Stimulated activated CD8-positive, alpha-beta memory T cell treated with anti-CD3 and anti-CD28 coated beads, Interleukin-4, amount 100 ng/mL, for 4 hours (primary cell): ENCODE measurements at places on chromosomes 13 and 19.
A peak's percentile ranks its signal among the peaks of the same experiment; 100 is the strongest.

DNA sequence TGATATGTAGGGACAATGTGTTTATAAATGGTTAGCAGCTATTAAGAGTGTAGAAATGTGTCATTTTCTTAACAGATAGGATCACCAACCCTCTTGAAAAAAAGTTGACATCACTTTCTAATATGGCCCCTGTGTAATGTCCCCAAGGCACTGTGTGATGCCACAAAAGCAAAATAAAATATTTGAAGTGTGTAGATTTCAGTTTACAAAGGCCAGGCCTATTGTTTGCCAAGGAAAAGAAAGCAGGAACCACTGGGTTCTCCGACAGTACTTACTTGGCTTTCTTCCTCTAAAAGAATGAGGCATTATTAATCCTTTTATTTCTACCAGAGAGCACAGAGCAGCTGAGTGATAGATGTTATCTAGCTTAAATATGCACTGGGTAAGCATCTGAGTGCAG, 10.5 kb upstream of the GJA3 start:
- no peak for DNase-seq

GRCh38 chr19:791007-791566, 6.2 kb upstream of the PTBP1 start:
- no peak for DNase-seq

DNA sequence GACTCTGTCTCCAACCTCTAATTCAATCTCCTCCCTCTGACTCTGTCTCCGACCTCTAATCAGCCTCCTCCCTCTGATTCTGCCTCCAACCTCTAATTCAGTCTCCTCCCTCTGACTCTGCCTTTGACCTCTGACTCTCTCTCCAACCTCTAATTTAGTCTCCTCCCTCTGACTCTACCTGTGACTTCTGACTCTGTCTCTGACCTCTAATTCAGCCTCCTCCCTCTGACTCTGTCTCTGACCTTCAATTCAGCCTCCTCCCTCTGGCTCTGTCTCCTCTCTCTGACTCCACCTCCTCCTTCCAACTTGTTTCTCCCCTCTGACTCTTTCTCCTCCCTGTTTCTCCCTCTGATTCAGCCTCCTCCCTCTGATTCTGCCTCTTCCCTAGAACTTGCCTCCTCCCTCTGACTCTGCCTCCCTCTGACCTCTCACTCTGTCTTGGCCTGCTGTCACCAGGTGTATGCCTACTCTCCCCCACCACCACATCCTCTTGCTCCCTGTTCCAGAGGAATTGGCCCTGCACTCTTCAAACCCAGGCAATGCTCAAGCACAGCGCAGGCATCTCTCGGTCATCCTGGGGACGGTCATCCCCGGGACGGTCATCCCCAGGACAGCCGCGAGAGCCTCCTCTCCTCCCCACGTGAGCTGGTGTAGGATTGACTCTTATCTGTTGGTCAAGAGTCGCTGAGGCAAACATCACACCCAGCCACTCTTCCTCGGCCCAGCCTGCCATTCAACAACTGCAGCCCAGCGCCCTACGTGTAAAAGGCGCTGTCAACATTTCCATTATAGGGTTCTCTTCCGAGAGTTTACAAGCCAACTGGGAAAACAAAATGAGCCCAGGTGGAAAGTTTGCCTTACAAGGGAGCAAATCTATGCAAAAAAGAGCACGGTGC, 60.2 kb downstream of the ZIC5 start:
- DNase-seq = no peak

GRCh38 chr19:4284176-4284958, 5.3 kb downstream of the SHD start:
- DNase-seq = no peak

- no peak for DNase-seq
These were observed 53.0 kb upstream of the CSNK1A1L start for GRCh38 chr13:37158481-37158880.

GRCh38 chr13:29254626-29255370, 340.7 kb downstream of the SLC7A1 start:
- DNase-seq = no peak

DNA sequence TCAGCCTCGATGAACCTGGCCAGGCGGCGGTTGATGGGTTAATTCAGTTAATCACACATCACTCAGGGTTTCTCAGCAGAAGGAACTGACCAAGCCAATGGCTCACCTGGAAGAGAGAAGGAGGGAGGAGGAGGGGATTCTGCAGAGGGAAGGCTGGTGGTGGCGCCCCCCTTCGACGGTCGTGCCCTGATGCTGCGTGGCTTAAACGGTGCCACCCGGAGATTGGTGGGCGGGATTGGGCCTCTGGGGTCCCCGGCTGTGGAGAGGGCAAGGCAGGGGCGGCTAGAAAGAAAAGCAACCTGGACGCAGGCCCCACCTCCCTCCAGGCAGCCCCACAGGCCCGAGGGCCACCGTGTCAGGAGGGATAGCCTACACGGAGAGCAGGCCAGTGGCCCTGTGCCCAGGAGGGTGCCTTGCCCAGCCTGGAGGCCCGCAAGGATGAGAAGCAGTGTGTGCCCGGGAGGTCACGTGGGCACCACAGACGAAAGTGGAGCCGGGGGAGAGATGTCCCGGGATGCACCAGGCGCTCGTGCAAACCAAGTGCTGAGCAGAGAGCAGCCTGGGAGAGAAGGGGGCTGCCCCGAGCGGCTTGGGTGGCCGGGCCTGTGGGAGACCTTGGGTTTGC, 16.0 kb downstream of the CSNK1G2 start:
- DNase-seq = no peak

DNA sequence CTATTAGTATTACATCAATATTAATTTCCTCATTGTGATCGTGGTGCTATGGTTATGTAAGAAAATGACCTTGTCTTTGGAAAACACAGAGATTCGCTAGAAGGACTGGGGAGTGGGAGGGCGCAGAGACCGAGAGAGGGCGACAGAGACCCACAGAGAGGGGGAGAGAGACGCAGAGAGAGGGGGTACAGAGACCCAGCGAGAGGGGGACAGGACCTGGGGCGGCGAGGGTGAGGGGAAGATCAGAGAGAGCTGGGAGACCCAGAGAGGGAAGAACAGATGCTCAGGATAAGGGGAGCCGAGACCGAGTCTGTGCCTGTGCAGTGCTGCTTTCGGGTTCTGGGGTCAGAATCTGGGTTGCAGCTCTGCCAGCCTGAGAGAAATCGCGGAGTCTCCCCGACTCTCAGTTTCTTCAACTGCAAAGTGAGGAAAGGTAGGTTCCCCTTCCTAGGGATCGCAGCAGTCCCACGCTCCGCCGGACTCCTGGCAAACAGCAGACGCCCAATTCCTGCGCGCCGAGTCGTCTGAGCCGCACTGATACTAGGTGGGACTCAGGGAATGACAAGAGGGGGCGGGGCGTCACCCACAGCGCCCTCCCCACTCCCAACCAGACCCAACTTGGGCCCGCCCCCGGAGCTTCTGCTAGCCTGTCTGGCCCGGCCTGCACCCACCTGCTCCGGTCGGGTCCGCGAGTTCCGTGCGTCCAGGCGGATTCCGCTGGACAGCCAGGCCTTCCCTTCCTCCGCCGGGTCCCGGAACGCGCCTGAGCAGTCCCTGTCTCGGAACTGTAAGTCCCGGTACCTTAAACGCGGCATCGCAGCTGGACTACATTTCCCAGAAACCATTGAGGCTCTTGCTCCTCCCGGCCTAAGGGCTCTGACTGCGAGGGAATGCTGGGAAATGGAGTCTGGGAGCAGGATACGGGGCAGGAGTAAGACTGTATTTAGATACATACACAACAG, 15.3 kb downstream of the IZUMO2 start:
- peak; percentile 47 for DNase-seq

DNA sequence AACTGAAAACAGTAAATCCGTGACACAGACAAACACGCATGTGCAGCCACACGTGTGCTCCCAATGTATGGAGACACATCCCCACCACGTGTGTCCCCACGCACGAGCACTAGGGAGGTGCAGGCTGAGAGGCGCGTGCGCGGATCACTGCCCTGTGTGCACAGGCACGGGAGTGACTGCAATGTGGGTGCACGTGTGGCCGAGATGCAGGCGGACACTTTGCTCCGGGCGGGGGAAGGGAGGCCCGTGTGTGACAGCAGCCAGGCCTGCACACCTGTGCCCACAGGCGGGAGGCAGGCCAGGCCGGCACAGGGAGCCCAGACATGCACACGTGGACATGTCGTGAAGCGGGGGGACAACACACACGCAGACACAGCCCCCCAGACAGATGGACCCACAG, 77.0 kb downstream of the PTPRS start:
- no peak for DNase-seq

- no peak for DNase-seq
These were observed 26.9 kb downstream of the SIPA1L3 start for GRCh38 chr19:37933937-37934358.

DNA sequence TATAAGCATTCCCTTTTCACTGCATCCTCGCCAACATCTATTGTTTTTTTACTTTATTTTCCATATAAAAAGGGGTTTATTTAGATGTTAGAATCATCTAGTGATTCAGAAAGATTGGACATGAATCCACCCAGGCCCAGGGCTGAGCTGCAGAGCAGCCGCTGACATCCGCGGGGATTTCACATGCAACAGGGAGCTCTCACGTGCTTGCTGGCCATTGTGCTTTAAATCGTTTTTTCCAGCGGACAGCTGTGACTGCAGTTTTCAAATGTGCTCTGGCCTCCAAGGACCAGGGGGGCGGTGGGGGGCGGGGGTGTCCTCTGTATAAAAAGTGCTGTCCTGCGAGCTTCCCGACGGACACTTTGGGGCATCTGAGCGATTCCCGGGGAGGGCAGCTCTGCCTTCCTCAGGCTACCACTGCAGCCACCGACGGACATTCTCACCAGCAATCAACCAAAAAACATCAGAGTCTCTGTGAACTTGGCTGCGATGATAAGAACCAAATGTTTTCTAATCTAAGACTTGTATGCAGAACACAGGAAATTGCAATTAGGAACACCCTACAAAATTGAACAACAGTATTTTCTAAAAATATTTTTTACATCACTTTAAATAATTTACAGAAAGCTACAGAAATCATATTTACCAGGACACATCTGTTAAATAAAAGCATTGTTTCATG, 12.6 kb downstream of the RB1 start:
- no peak for DNase-seq

DNA sequence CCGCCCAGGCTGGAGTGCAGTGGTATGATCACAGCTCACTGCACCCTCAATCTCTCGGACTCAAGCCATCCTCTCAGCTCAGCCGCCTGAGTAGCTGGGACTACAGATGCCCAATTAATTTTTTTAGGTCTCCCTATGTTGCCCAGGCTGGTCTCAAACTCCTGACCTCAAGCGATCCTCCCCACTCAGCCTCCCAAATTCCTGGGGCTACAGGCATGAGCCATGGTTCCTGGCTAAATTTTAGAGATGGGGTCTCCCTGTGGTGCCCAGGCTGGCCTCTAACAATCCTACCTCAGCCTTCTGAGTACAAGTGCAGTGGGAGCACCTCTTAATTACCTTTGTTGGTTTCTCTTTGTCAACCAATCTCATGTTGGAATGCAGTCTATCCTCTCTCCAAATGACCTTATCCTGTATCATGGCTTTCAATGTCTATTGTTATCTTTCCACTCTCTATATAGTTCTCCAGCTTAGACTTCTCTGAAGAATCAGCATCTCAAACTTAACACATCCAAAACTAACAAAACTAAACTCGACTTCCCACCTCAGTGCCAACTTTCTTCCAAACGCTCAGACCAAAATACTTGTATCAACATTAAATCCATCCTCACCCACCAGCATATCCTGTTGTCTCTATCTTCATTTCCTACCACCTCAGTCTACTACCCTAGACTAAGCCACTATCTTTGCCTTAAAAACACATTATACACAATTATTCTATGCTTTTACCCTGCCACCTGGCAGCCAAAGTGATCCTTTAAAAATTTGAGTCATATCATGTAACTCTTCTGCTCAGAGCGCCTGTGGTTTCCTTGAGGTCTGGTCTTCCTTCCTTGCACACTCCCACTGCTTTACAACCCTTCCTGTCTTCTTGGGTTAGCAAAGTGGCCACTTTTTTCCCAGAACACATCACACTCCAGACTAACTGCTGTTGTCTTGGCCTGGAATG, 6.7 kb downstream of the TPT1 start:
- peak; percentile 10 for DNase-seq

GRCh38 chr19:44303976-44304568, 753 bp downstream of the ZNF235 start:
- no peak for DNase-seq

DNA sequence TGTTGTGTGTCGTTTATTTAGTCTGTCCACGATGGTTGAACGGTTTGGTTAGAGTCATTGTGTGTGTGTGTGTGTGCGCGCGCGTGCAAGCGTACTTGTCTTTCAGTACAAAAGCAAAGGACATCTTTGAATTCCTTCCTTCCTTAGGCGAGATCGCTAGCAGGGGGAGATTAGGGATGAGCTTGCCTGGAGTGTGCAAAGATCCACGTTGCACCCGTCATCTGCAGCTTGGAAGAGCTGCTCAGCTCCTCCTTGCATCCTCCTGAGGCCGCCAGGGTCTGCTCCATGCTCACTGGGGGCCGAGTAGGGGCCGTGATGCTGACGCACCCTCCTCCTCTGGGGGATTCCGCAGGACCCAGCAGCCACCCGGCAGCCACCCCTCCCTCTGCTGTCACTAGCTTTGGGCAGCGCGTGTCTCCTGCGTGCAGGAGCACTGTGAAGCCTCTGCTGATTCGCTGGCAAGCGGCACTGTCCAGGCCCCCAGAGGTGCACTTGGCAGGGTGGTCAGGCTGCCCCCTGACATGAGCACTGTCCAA, 137.3 kb downstream of the KDM4B start:
- DNase-seq = no peak

DNA sequence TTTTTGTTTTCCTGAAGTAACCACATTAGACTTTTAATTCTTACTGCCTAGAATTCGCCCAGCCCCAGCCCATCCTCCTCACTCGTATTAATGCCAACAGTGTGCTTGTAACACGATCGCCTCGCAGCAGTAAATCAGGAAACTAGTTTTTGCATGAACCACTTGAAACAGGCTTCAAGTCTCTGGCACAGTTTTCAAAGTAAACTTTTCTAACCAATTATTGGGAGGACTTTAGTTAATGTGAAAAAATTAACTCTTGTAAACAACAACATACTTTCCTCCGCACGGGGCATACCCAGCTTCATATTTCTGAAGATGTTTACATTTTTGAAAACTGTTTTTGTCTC, 39.2 kb downstream of the TNFRSF19 start:
- DNase-seq = no peak

DNA sequence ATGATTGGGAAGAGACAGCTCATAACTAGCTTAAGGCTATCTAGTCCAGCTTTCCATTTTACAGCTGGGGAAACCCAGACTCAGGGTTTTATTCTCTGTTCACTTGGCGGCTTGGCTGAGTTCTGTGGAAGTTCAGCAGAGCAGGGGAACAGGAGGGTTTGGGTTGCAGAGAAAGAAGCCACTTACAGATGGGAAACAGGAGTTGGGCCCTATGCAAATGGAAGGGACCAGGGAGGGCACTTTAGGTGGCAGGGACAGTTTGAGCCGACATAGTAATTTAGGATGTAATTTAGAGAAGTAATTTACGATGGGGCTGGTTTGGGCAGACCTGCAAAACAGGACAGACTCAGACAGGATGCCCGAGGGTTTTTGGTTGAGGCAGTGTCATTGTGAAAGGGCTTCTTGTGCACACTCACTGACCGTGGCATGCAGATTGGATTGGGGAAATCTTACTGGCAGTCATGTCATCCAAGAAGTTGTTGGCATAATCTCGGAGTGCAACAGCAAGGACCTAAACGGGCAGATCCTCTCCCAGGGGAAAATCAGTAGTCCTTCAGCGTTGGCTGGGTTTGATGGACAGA, 47.3 kb upstream of the GPR183 start:
- DNase-seq = no peak
